ENCODE measurements at places on chromosomes 11 and 22.
A peak's percentile ranks its signal among the peaks of the same experiment; 100 is the strongest.

DNA sequence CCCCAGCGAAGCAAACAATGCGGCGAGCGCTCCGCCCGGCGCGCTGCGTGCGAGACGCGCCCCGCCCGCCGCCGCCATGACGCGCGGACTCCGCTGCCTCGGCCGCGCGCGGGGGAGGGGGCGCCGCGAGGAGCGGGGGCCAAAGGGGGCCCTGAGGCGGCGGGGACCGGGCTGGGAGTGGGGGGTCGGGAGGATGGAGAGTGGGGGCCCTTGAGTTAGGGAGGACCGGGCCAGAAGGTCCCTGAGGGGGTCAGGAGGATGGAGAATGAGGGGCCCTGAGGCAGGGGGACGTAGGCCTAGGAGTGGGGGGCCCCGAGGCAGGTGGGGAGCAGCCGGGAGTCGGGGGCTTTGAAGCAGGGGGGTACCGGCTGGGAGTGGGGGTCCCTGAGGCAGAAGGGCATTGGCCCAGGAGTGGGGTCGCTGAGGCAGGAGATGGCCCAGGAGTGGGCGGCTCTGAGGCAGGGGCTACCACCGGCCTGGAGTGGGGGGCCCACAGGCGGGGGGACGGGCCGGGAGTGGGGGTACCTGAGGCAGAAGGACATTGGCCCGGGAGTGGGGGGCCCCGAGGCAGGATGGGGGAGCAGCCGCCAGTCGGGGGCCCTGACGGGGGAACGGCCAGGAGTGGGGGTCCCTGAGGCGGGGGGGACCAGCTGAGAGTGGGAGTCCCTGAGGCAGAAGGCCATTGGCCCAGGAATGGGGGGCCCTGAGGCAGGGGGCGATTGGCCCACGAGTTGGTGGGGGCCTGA is at the start of gene BRD1:
BRD1 (minus strand) TSS at position 21 of the 746 bp plus-strand sequence. CDS start 3,556 bp downstream, outside the sequence.
- DNase-seq: peak; percentile 44

DNA sequence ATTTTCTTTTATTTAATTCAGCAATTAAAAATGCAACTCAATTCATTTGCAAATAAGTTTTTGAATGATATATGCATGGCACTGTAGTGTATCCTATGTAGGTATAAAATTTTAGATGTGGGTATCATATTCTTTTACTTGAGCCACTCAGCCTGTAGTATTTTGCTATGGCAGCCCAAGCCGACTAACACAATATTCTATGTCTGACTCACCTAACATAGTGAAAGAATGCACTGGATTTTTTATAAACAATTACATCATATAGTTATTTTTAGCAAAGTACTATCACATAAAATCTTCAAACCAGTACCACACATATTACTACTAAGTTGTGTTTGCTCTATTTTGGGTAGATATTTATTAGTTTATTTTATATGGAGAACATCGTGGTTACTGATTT is 21.9 kb upstream of the GRIA4 start:
- no peak for DNase-seq

GRCh38 chr22:21753374-21754111 is 17.9 kb upstream of the YPEL1 start:
- no peak for DNase-seq

DNA sequence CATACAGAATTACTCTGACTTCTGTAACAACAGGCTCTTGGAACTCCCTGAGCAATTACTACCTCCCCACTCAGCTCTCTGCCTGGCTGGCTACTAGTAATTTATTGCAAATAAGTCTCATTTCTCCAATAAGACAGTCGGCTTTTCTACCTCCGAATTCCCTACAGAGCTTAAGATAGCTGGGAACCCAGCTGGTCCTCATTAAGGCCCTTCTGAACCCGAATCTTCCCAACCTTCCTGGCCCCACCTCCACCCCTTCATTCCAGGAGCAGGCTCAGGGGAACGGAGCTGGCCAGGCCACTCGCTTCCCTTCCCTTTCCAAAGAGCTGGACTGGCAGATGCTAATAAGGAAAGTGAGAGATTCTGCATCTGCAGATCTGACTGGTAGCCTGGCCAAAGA is 21.6 kb downstream of the TMPRSS5 start:
- no peak for DNase-seq

DNA sequence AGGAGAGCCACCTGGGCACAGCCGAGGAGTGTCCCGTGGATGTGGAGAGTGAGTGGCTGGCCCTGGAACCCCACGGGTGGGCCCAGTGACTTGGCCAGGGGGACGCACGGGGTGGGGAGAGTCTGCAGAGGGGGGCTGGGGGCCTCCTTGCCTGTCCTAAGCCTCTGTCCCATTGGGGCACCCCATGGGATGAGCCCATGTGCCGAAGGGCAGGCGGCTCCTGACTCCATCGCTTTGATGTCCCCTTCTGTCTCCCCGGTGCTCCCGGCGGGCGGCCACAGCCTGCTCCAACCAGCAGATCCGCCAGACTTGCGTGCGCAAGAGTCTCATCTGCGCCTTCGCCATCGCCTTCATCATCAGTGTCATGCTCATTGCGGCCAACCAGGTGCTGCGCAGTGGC is 9.4 kb downstream of the CABP7 start:
- no peak for DNase-seq

DNA sequence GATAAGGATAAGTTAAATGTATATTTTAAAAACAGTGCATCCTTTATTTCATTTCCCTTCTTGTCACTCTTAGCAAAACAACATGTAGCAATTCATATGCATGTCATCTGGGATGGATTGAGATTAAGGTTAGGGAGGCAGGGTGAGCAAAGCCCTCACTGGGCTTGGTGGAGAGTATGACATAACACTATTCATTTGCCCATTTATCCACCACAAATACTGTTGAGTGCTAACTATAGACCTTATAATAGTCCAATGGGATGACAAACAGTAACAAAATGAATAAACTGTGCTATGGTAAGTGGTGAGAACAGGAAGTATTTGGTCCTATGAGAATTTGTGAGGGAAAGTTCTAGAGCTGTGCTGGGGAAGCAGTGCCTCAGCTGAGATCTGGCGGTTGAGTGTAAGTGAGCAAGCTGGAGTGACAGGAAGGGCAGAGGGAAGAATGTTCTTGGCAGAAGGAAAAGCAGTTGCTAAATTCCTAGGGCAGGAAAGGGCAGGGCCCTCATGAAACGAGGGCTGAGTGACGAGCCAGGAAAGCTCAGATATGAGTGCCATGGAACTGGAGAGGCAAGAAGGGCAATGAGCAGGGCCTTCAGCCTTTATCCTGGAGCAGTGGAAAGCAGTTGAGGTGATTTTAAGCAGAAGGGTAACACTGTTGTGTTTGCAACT is 6.7 kb downstream of the HSD17B12 start:
- DNase-seq: no peak

DNA sequence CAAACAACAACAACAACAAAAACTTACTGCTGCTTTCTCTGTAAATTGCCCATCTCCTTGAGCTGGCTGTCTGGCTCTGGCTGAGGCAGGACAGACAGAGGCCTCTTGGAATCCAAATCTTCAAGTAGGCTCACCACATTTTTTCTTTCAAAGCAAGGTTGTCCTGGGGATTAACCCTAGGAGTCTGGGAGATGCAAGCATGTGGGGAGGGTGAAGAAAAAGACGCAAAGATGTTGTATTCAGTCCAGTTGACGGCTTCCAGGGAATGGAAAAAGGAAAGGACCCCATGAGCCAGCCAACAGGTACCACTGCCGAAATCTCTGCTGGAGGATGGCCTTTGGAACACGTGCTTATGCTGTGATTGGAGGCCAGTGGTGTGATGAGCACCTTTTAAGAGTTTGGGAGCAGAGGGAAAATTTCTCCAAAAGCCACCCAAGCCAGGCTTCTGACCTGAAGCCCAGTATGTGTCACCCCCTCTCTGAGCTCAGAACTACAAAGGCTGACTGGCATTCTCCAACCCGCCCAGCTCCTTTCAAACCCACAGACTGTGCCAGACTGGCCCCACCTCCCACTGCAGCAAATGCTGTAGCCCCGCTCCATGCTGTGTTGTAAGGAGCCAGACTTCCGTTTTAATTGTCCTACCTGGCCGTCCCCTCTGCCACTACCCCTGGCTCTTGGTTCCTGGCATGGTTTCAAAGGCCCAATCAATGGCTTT is 10.8 kb downstream of the BLID start:
- DNase-seq: no peak

GRCh38 chr11:75150879-75151278 is at the start of gene SLCO2B1:
TSS of gene SLCO2B1 (plus strand) at chr11:75151107. CDS start at chr11:75151382, 275 bp downstream.
- DNase-seq: no peak

DNA sequence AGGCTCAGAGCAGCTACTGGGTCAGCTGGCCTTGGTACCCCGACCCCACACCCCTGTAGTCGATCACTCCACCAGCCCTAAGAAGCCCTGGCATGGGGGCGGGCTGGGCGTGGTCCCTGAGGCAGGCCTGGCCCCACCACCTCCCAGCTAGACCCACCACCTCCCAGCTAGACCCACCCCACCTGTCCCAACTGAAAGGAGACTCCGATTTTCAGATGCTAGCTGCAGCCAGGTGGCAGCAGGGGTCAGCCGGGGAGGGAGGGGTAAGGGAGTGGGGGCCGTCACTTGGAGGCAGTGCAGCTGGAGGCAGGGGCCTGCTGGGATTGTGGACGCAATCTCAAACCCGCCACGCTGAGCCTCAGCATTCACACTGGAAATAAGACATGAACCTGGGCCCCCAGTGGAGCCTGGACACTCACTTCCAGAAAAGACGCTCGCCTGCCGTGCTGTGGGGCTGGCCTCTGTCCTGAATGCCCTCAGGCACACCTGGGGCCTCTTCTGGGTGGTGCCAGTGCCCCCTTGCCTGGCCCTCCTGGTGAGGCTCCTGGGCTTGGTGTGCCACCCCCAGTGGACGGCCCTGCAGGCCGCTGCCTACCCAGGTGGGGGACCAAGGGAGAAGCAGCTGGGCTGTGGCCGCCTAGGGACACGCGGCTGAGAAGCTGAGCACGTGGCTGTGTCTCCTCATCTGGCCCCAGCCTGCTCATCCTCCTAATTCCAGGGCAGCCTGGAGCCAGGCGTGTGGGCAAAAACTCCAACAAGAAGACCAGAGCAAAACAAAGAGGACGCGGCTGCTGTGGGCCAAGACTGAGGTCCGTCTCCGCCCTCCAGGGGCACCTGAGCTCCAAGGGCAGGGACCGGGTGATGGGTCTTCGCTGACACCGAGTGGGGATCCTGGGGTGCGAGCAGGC is 26.7 kb downstream of the OSBPL5 start:
- no peak for DNase-seq

GRCh38 chr11:11555208-11555607 is 66.6 kb downstream of the GALNT18 start:
- no peak for DNase-seq

DNA sequence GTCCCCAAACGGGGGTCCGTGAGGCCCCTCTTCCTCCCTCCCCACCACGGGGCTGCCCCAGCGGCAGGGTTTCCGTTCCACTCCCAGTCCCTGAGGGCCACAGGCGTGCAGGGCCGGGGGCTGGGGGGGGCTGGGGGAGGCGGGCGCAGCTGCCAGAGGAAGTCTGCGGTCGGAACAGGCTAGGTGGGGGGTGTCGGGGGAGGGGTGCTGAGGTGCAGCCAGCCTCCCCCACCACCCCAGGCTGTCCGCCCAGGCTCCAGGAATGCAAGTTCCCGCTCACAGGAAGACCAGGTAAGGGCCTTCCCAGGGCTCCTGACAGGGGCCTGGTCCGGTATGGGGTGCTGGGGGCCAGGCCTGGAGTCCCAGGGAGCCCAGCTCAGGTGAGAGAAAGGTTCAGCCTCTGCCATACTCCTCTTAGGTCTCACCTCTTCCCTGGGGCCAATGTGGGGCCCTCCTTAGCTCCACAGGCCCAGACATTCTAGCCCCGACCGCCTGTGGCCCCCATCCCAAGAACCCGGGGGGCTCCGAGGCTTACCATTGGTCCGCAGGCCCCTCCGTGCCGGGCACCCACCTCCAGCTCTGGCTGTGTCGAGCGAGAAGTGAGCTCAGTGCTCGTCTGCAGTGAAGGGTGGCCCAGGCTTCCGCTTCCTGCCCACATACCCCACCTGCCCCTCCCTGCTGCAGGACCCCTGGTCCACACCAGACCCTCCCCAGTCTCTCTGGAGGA is at the start of gene PTPRCAP:
PTPRCAP (minus strand) TSS at position 601 of the 727 bp plus-strand sequence; CDS start at position 538, 63 bp downstream.
- DNase-seq: peak; percentile 87

DNA sequence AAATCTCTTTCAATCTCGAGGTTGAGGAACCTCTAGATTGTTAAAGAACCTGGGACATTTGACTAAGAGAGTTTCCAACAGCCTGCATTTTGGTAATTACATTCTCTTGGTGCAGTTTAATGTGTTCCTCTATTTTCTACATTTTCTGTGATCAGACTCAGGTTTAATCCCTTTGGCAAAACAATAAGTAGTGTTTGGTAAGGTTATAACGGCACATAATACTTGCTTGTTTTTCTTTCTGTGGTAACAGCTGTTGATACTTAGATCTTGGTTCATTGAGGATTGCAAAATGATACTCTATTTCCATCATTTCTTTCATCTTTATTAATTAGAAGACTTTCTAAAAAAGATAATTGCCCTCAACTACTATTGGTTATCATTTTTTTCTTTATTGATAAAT is 271.3 kb downstream of the SBF2 start:
- DNase-seq: no peak

- no peak for DNase-seq
Observed at GRCh38 chr22:20562607-20563465, 55.4 kb downstream of the MED15 start.

GRCh38 chr11:1660111-1660867 is 30.7 kb downstream of the KRTAP5-5 start:
- DNase-seq: no peak

DNA sequence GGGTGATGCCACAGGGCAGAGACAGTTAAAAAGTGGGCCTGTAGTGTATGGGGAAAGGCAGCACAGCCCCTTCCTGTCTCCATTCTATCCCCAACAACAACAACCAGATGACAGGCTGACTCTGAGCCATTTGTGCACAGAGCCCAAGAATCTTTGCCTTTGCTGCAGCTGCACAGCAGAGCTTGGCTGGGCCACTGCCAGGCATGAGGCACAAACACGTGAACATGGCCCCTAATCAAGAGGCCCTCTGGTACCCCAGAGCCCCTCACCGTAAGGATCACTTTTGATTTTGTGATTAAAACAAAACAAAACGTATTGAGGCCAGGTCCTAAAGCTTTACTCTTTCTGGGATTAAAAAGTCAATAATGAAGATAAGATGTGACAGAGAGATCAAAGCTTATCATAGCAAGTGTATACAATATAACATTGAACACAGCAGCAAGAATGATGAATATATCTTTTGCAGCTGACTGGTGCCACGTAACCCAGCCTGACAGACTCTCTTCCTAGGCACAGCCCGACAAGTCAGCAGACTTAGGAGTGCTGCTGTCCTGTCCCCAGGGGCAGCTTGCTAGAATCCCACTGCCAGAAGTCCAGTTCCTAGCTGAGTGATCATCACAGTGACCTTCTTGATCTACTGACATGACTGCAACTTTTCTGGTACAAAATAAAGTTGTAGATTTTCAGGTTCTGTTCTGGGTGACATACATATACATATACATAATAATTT is 117.8 kb downstream of the SERGEF start:
- no peak for DNase-seq

Measured in CD4-positive, alpha-beta T cell treated with Interleukin-6 at 100 ng/mL for 8 hours (primary cell).